ENCODE measurements at places on chromosomes 5 and 9.

GRCh38 chr5:53355931-53356330 lies 124.5 kb upstream of the FST start:
- DNase-seq: no peak

DNA sequence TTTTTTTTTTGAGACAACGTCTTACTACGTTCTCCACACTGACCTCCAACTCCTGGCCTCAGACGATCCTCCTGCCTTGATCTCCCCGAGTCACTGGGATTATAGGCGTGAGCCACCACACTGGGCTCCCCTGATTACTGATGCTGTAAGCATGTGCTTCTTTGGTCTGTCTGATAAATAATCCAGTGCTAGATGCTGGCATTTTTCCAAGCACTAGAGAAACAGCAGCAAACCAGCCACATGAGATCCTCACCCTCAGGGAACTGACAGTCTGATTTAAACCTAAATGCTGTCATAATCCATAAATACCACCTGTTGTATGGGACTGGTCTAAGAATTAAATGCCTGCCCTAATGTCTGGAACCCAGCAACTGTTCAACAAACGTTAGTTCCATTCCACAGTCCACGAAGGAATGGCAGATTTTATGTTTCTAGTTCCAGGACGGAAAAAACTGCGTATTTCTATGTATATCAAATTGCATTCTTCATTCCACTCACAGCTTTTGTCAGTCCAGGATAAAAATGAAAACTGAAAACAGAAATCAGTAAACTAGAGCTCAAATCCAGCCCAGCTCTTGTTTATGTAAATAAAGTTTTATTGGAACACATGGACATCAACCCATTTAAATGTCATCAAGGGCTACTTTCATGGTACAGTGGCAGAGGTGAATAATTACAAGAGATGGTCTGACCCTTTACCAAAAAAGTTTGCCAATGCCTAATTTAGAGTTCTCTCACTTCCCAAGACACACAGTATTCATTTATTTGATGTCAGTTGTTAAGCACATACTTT lies 20.1 kb downstream of the SLC35D2 start:
- DNase-seq: no peak

GRCh38 chr5:158116965-158117364 lies 258.0 kb upstream of the CLINT1 start:
- DNase-seq: no peak

- no peak for DNase-seq
These were observed 406.7 kb downstream of the GABRG2 start for GRCh38 chr5:162474239-162474638.

Measured in amygdala (tissue), 56 donors.